ENCODE measurements at places on chromosomes 4 and X. TPM values are rescaled to one million over a fixed set of nuclear protein-coding genes. Genes with fewer than 3 reads are reported as not detected.

PHOX2B gene
- not detected for total RNA-seq

COL25A1 gene
- total RNA-seq = 0.09 TPM

NR0B1 gene
- not detected for total RNA-seq

DUSP9 gene
- not detected for total RNA-seq

CT45A2 gene
- not detected for total RNA-seq

GLRA2 gene
- total RNA-seq = not detected

SH3RF1 gene
- 8.9 TPM for total RNA-seq

SPANXN1 gene
- not detected for total RNA-seq

SPANXN3 gene
- not detected for total RNA-seq

KLHL8 gene
- 5.3 TPM for total RNA-seq

STBD1 gene
- 0.94 TPM for total RNA-seq

ANXA10 gene
- total RNA-seq = 0.85 TPM

PUDP gene
- 9.4 TPM for total RNA-seq

GAGE12F gene
- not detected for total RNA-seq

GPRIN3 gene
- 0.47 TPM for total RNA-seq

POLN gene
- 1.1 TPM for total RNA-seq

MAP3K15 gene
- total RNA-seq = not detected

SLC34A2 gene
- total RNA-seq = 1.8 TPM

BEX5 gene
- not detected for total RNA-seq

SSX4 gene
- not detected for total RNA-seq

MAGEA8 gene
- total RNA-seq = not detected

STPG2 gene
- not detected for total RNA-seq

CTSO gene
- 15.5 TPM for total RNA-seq

KIAA1210 gene
- not detected for total RNA-seq

PPP4R3C gene
- not detected for total RNA-seq

SAP30 gene
- total RNA-seq = 26.0 TPM

TMPRSS11B gene
- total RNA-seq = not detected

FANCB gene
- 0.58 TPM for total RNA-seq

SHOX gene
- total RNA-seq = not detected

FHDC1 gene
- 0.60 TPM for total RNA-seq

GPR78 gene
- 0.35 TPM for total RNA-seq

UGT2B15 gene
- total RNA-seq = not detected

SCML2 gene
- 0.94 TPM for total RNA-seq

SPOCK3 gene
- total RNA-seq = not detected

ATP1B4 gene
- total RNA-seq = not detected

NFKB1 gene
- 19.7 TPM for total RNA-seq

SPANXA1 gene
- total RNA-seq = not detected

UCP1 gene
- not detected for total RNA-seq

NLGN4X gene
- 1.3 TPM for total RNA-seq

TLL1 gene
- 0.12 TPM for total RNA-seq

CXCL6 gene
- total RNA-seq = 18.8 TPM

PNCK gene
- 0.35 TPM for total RNA-seq

CXCL8 gene
- 4.0 TPM for total RNA-seq

RNF212 gene
- total RNA-seq = 4.6 TPM

Data from pericardium fibroblast (primary cell).